ENCODE measurements at places on chromosomes 1 and 21.

DNA sequence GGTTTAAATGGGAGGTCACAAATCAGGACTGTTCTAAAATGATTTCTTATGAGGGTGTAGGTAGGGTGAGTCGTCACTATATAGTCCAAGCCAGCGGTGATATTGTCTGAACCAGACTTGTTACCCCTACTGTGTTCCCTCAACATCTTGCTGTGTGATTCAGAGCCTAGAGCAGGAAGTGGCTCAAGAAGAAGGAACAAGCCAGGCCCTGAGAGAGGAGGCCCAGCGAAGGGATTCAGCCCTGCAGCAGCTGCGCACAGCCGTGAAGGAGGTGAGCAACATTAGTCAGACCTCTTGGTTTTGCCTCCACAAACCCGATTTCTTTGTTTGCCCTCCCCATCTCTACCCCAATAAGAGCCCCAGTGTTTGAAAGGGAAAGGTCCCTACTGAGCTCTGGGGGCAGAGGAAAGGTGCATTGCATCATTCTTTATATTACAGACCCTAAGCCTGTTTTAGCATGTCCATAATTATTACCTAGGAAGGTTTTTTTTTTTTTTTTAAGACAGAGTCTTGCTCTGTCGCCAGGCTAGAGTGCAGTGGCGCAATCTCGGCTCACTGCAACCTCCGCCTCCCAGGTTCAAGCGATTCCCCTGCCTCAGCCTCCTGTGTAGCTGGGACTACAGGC is 5.0 kb upstream of the SH3BGRL3 start:
- DNase-seq, result no peak

DNA sequence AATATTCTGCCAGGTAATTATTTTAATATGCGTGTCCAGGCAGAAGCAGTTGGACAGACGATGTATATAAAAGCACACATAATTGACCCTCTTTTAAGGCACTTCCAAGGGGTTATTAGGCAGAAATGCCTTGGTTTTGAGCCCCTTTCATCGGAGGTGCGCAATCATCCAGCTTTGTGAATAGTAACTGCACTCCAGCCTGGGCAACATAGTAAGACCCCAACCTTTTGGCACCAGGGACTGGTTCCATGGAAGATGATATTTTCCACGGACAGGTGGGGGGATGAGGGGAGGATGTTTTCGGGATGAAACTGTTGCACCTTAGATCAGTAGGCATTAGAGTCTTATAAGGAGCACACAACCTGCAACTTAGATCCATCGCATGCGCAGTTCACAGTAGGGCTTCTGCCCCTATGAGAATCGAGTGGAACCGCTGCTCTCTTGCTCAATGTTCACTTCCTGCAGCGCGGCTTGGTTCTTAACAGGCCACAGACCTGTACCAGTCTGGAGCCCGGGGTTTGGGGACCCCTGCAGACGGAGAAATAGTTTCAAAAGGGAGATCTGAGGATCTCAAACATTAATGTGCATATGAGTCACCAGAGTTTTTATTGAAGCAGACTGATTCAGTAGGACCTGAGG is 1.8 kb upstream of the MCOLN2 start:
- no peak for DNase-seq

DNA sequence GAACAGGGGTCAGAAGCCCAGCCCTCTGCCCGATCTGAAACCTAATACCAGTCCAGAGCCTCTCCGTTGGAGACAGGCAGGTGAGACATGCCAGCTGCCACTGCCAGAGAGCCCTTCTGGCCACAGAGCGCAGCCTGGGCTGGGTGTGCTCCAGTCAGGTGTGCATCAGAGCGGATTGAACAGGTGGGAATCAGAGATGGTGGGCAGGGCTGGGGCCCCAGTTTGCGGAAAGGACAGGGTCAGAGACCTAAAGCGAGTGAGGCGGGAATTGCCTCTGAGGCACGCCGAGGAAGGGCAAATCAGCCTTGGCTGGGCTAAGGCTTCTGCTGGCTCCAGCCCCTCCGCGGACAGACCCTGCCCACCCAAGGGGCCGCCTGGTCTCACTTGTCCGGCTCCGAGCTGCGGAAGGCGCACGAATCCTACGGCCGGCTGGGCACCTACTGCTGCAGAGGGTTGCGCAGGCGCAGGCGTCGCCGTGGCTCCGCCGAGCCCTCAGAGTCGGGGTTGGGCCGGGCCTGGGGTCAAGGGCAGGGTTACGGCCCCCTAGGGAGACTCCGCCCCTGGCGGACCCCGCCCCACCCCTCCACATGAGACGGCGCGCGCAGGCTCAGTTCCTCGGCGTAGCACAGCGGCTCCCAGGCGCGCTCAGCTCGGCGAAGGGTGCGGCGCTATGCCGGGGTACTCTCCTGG is 10.3 kb downstream of the CPLANE2 start:
- peak; percentile 49 for DNase-seq

DNA sequence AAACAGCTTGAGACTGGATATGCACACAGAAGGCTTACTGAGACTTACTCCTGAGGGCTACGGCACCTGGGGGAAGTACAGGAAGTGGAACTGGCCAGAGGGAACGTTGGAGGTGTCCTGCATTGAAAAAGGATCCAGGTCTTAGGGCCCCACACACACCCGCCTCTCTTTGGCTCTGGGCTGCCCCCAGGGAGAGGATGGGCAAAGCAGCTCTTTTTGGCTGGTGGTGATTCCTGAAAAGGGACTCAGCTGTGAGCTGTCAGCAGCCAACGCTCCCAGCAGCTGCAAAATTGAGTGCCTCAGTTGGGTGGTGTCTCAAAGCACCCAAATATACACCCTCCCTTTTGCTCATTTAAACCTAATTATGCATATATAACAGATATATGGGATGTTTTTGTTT is 213.2 kb downstream of the TNR start:
- DNase-seq, result no peak

GRCh38 chr1:179953974-179954492 is 577 bp upstream of the CEP350 start:
- DNase-seq, result peak; percentile 78

Data from hematopoietic multipotent progenitor cell treated with erythropoietin and hydrocortisone succinate and interleukin-3 and kit ligand, for 8 days (in vitro differentiated cells).